Endothelial cell (in vitro differentiated cells): ENCODE measurements at places on chromosomes 2 and 18. TPM values are rescaled to one million over a fixed set of nuclear protein-coding genes. Genes with fewer than 3 reads are reported as not detected.

ZNF396 gene
- 0.92 TPM for total RNA-seq

VIL1 gene
- total RNA-seq = 0.44 TPM

KCNK3 gene
- total RNA-seq = not detected

SLC9A2 gene
- 0.05 TPM for total RNA-seq

- peaks cover 13% of the 10 kb centered on the region for H3K4me1 ChIP-seq
- H3K4me3 ChIP-seq = no peak overlapping the region
- DNase-seq = no peak
- H3K27ac ChIP-seq = no peak overlapping the region
- H3K27me3 ChIP-seq = peaks cover 4% of the 10 kb centered on the region
- peaks cover 11% of the 10 kb centered on the region for H3K36me3 ChIP-seq
Observed at GRCh38 chr2:10064932-10065772, 15.1 kb downstream of the CYS1 start.

- H3K36me3 ChIP-seq = no peaks in the 10 kb centered on the region
- no peak overlapping the region for H3K27ac ChIP-seq
- no peaks in the 10 kb centered on the region for H3K4me1 ChIP-seq
- DNase-seq = no peak
- H3K4me3 ChIP-seq = no peak overlapping the region
Observed at GRCh38 chr2:155975734-155976133, 356.8 kb downstream of the NR4A2 start.

DNA sequence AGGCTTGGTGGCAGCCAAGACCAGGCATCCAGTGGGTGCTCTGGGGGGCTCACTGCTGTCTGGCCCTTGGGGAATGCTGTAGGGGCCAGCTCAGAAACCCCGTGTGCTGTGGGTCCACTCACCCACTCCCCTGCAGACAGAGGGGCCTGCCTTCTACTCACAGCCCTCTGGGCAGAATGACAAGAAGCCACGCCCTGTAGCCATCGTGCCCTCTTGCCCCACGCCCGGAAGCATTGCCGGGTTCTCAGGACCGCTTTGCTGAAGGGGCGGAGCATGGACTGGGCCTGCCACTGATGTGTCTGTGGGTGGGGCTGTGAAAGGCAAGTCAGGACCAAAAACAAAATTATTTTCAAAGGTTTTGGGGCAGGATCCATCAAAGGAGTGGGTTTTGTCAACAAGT is 27.8 kb downstream of the GLI2 start:
- no peak overlapping the region for H3K4me3 ChIP-seq
- peaks cover 4% of the 10 kb centered on the region for H3K27me3 ChIP-seq

DNA sequence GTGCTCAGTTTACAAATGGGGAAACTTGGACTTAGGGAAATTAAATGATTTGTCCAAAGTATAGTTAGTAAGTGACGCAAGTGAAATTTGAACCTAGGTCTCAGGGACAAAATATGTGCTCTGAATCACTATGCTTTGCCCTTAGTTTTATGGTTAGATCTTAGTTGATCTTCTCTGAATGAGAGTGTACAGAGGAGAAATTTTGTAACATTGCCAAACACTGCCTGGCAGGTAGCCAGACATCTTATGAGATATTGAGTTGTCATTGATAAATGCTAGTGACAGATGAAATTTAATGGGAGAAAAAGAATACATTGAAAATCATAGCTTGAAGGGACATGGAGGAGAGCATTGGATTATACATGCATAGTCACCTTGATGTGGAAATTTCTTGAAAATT is 91.4 kb downstream of the GALNT1 start:
- no peak for DNase-seq
- H3K27ac ChIP-seq = no peak overlapping the region
- peaks cover 5% of the 10 kb centered on the region for H3K4me1 ChIP-seq
- peaks cover 5% of the 10 kb centered on the region for H3K36me3 ChIP-seq

DNA sequence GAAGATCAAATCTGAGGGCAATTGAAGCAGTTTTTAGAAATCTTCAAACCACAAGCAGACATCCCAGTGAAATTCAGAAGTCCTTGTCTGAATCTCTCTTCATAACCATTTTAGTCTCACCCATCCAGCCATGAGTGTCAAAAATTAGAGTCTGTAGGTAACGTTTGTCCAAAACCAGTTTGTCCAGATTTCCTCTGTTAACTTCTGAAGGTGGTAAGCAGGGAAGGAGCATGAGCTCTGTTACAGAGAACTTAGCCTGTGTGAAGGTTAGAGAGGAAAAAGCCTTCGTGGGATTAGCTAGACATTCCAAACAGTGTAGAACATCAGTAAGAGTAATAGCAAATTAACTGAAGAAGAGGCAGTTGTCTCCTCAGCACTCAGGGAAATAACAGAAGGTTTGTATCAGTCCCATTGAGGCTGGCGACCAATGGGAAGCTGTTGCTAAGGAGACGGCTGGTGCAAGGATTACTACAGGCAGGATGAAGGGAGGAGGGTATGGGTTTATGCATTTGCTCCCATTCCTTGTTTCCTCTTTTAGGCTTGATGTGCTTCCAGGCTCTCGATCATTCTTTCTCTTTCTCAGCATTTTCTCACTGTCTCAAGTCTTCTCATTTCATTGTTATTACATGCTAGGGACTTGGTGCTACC is 8.7 kb upstream of the GPR155 start:
- no peak overlapping the region for H3K4me3 ChIP-seq
- no peaks in the 10 kb centered on the region for H3K27me3 ChIP-seq
- no peaks in the 10 kb centered on the region for H3K36me3 ChIP-seq
- DNase-seq = no peak
- no peak overlapping the region for H3K27ac ChIP-seq

DNA sequence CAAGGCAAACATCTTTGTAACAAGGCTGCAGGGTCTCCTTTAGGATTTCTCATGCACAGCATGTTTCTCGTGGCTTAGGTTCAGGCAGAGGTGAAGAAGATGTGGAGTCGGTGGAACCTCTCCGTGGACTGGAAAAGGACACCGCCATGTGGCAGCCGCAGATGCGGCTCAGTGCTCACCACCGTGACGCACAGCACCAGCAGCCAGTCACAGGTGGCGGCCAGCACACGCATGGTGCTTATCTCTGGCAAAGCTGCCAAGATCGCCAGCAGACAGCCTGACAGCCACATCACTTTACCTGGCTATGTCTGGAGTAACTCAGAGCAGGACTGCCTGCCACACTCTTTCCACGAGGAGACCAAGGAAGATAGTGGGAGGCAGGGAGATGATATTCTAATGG is 86.6 kb downstream of the PTH2R start:
- H3K27me3 ChIP-seq = no peaks in the 10 kb centered on the region
- H3K4me3 ChIP-seq = no peak overlapping the region
- DNase-seq = no peak

DNA sequence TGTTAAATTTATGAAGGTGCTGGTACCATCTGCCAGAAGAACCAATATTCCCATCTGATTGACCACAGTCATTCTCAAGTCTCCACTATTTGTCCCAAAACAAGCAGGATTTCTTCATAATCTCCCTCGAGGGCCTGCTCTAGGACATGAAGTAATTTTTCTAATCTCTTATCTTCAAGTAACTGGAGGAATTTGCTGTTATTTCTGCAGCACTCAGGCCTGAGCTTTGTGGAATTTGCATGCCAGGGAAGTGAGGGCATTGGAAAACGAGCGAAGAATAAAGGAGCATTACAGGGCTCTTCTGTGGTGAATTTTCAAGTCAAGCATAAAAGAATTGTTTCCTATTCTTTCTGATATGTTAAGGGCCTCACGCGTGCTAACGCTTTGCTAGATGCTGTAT is 161.2 kb upstream of the EPAS1 start:
- no peaks in the 10 kb centered on the region for H3K36me3 ChIP-seq
- H3K27me3 ChIP-seq = no peaks in the 10 kb centered on the region
- H3K27ac ChIP-seq = peak overlapping the region; percentile 21
- H3K4me1 ChIP-seq = peaks cover 21% of the 10 kb centered on the region
- no peak overlapping the region for H3K4me3 ChIP-seq

- DNase-seq = no peak
- no peaks in the 10 kb centered on the region for H3K4me1 ChIP-seq
- peaks cover 10% of the 10 kb centered on the region for H3K36me3 ChIP-seq
- H3K27me3 ChIP-seq = no peaks in the 10 kb centered on the region
- H3K27ac ChIP-seq = no peak overlapping the region
- H3K4me3 ChIP-seq = no peak overlapping the region
Observed at GRCh38 chr2:38806015-38806732, 28.2 kb downstream of the GEMIN6 start.

GRCh38 chr2:144510294-144510991 is 9.5 kb downstream of the ZEB2 start:
- no peaks in the 10 kb centered on the region for H3K27me3 ChIP-seq
- peaks cover 26% of the 10 kb centered on the region for H3K36me3 ChIP-seq
- peak overlapping the region; percentile 72 for H3K4me3 ChIP-seq

DNA sequence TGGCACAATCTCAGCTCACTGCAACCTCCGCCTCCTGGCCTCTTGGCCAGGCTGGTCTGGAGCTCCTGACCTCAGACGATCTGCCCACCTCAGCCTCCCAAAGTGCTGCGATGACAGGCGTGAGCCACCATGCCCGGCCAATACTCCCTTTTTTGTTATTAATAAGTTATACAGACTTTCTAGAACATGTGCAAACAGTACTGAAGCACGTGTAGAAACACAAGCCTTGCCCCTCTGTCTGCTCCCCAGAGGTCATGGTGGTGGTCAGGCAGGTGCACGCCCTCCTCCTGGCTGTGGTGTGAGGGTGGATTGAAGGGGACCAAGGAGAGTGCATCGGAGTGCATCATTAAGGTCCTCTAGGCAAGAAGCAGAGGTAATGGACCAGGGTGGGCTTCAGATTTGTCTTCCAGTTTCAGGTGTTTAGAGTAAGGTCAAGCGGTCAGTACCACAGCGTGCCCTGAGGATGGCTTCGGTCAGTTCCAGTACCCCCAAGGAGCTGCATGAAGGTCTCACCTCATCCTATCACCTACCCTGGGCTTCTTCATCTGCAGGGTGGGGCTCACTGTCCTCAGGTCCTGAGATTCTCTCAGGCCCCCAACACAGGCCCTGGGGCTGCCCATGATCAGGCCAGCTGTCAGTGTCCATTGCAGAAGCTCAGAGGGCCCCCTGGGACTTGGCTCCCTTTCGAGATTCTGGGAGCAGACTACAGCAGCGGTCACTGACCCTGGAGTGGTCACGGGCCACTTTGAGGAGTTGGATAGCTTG is 124.3 kb downstream of the GLI2 start:
- no peak for DNase-seq
- H3K4me3 ChIP-seq = no peak overlapping the region
- peaks cover 18% of the 10 kb centered on the region for H3K4me1 ChIP-seq
- peak overlapping the region; percentile 13 for H3K27ac ChIP-seq
- no peaks in the 10 kb centered on the region for H3K36me3 ChIP-seq
- peaks cover 11% of the 10 kb centered on the region for H3K27me3 ChIP-seq

- H3K4me3 ChIP-seq = no peak overlapping the region
- no peak overlapping the region for H3K27ac ChIP-seq
- peaks cover 6% of the 10 kb centered on the region for H3K4me1 ChIP-seq
- H3K36me3 ChIP-seq = no peaks in the 10 kb centered on the region
- no peaks in the 10 kb centered on the region for H3K27me3 ChIP-seq
- no peak for DNase-seq
Observed at GRCh38 chr2:142872882-142873724, 4.4 kb upstream of the KYNU start.

DNA sequence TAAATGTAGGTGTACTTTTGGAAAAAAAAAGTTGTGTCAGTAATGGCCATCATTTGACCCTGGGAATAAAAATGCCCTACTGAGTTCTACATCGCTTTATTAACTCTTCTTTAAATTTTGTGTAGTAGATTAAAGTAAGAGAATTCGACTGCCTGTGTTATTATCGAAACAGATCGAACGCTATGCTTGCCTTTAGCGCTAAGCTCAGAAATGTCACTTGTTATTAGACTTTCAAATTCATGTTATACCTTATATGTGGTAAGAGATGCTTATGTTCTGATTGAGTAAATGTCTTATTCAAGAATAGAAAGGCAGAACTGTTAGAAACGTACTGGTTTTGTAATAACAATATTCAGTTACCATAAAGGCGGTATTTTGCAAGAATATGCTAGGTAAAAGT is 1.4 kb downstream of the UGP2 start:
- DNase-seq = no peak
- H3K27ac ChIP-seq = peak overlapping the region; percentile 96
- H3K27me3 ChIP-seq = peaks cover 8% of the 10 kb centered on the region

DNA sequence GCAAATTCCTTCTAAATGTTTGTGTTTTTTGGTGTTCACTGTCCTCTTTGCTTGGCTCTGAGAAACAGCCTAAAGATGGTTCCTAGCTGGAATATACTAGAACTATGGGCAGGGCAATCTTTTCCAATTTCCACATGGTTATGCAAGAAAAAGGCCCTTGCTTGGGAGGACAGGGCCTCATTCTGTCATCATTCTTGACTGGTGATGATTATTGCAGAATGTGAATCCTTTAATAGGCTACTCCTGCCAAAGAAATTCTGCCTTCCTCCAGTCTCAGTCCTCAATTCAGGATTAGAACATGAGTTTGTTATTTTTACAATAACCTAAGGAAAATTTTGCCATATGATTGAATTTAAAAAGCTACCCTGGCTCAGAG is 218.7 kb downstream of the HNMT start:
- H3K4me1 ChIP-seq = no peaks in the 10 kb centered on the region
- H3K27ac ChIP-seq = no peak overlapping the region
- H3K4me3 ChIP-seq = no peak overlapping the region
- H3K36me3 ChIP-seq = no peaks in the 10 kb centered on the region
- DNase-seq = no peak
- peaks cover 6% of the 10 kb centered on the region for H3K27me3 ChIP-seq

GRCh38 chr18:59056706-59057492 is 82.8 kb upstream of the SEC11C start:
- peaks cover 20% of the 10 kb centered on the region for H3K4me1 ChIP-seq
- H3K4me3 ChIP-seq = no peak overlapping the region
- H3K27ac ChIP-seq = no peak overlapping the region
- peaks cover 4% of the 10 kb centered on the region for H3K27me3 ChIP-seq
- peak; percentile 80 for DNase-seq

- no peak for DNase-seq
- peaks cover 1% of the 10 kb centered on the region for H3K27me3 ChIP-seq
- H3K36me3 ChIP-seq = no peaks in the 10 kb centered on the region
- H3K4me1 ChIP-seq = no peaks in the 10 kb centered on the region
Observed at GRCh38 chr2:60316381-60317033, 236.9 kb downstream of the BCL11A start.

DNA sequence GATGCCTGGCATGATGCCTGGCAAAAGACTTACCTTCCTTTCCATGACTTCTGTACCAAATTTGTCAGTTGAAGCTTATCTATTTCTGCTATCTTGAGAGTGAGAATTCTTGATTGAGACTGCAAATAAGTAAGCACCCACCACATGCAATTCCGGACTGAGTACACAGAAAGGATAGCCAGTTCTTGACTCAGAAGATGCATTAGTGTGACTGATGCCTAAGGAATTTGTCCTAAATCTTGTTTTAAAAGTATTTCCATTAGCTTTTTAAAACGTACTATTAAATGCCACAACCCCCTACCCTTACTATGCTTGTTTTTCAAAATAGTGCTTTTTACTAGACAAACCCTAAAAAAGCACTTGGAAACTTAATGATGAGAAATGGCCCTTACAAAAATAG is 545 bp downstream of the MPP4 start:
- no peaks in the 10 kb centered on the region for H3K36me3 ChIP-seq
- H3K27ac ChIP-seq = no peak overlapping the region
- H3K27me3 ChIP-seq = peaks cover 2% of the 10 kb centered on the region
- no peak overlapping the region for H3K4me3 ChIP-seq
- H3K4me1 ChIP-seq = no peaks in the 10 kb centered on the region
- DNase-seq = no peak
